ENCODE measurements at places on chromosomes 2 and 18.

- DNase-seq, result peak; percentile 29
These were observed 708 bp upstream of the RPIA start for GRCh38 chr2:88690591-88691338.

GRCh38 chr2:241035142-241035817, 36.9 kb downstream of the SNED1 start:
- no peak for DNase-seq

DNA sequence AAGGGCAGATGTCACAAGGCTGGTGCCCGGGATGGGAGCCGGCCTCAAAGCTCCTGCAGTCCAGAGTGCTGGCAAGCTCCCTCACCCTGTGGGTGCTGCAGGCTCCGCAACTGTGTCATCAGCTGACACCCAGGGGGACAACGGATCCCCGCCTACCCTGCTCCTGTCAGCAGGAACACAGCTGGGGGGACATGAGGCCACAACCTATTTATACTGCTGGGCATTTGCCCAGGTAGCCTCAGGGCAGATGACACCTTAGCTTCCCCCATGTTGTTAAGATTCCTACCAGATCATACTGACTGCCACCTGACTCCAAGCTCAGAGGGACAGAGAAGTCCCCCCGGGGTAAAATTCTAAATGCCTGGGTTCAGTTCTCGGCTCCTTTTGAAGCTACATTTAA, 1.2 kb downstream of the ANKRD23 start:
- DNase-seq, result no peak

- no peak for DNase-seq
These were observed 658.4 kb upstream of the FSHR start for GRCh38 chr2:49812730-49813129.

- no peak for DNase-seq
These were observed 354.4 kb downstream of the MYCN start for GRCh38 chr2:16294791-16295190.

GRCh38 chr2:44802777-44803424, 138.6 kb upstream of the SIX3 start:
- DNase-seq, result no peak

- peak; percentile 3 for DNase-seq
These were observed 242.6 kb downstream of the PHLPP1 start for GRCh38 chr18:62957885-62958472.

DNA sequence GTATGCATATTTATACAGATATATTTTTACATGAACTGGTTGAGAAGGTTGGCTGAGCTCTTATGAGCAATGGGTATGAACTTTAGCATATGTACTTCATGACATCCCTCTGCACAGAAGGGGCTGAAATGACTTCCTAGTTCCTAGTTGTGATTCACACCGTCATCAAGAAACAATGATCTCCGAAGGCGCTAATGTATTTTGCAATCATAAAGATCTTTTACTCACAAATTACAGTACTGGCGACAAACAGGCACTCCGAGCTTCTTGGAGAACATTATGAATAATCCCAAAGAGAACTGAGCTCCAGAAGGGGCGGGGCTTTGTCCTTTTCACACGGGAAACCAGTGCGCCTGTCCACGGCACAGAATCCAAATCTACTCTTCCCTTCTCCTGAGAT, 18.1 kb downstream of the BCL2 start:
- DNase-seq, result no peak

DNA sequence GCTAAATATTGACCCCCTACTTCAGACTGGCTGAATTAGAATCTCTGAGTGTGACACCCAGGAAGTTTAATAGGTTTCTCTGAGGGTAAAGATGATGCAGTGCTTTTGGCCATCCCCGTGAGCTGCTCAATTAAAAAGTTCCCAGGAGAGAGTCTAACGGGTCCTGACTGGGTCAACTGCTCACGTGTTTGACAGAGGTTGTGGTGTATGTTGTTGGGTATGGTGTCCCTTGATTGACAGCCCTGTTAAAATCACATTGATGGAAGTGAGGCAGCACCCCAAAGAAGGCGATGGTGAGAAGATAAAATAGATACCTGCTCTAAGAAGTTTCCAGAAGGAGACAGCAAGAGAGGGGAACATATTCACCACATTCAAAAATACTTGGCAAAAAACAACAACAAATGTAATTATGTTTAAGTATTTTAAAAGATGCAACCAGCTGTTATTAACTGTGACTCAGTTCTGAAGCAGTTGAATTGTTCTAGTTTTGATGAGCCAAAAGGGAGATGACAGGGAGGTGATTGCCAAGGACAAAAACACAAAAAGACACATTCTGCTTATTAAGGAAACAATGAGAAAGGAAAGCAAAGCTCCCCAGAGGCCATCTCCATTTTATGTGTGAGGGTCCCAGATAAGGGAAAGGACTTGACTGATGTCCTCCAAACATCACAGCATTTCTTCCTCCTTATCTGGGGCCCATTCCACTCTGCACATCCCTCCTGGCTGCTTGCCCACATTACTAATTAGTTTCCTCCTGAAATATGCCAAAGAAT, 11.5 kb upstream of the GMCL1 start:
- DNase-seq, result no peak

DNA sequence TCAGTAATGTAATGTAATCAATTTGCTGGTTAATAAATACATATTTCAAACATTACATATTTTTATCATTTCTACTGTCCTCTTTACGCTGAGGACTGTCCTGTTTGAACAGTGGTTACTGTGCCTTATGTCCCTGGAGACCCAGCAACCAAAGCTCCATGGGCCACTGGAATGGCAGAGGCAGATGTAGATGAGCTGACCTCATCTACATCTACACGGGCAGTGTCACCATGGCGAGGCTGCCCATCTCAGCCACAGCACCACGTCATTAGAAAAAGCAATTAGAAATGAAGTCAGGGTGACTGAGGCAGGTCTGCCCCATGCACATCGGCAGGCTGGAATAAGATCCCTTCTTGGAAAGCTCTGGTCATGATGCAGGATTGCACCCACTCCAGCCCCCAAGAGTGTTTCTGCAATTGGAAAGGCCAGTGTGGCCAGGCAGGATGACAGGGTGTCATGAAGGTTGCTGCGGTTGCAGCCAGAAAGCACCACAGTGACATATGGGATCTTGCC, 237.5 kb downstream of the NDUFA10 start:
- DNase-seq, result no peak

GRCh38 chr2:219912491-219912921, 285.1 kb downstream of the SLC4A3 start:
- no peak for DNase-seq

DNA sequence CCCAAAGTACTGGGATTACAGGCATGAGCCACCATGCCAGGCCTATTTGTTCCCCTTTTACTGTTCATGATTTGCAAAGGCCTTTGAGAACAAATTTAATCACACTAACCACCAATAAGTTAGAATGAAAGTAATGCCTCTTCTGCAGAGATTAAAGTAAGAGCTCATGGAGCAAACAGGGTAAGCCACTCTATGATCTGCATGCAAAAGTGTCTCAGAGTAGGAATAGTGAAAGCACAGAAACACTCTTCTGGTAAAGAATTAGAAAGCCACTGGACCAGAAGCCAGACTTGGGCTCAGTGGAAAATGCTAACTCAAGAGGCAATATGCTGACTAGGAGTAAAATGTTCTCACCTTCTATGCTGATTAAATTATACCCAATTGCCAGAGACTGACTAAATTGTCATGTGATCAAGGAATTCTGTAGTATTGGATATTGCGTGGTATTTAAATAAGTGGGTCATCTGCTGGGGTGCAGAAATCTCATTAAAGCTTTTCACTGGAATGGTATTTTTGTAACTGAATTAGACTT, 235.3 kb upstream of the ERBB4 start:
- no peak for DNase-seq

DNA sequence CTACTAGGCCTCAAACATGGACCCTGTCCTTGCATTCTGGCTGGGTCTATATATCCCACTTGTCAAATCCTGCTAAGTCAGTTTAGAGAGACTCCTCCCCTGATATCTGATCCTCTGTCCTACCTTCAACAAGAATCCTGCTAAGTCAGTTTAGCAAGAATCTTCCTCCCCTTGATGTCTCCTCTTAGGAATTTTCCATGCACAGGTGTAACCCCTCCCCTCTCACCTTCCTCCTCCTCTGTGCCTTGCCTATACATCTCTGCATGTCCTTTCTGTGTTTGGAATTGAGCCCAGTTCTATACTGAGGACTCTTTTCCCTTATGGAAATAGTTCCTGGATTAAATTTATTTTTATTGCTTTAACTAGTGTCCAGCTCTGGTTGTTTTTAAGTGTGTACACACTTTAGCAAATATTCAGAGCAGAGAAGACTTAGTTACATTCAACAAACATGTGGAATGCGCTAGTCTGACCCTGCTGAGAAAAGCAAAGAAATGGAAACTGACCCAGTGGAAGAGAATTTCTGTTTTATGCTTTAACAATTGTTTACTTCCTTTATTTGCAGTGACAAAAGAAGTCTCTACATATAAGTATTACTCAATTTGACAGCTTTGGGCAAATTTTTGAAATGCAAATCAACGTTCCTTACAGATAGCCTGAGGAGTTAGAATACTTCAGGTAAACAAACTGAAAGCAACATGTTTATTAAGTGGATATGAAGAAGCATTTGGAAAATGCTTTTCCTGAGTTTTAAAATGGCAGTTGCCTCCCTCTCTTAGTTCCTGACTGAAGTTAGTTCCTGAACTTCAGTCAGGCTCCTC, 80.6 kb downstream of the RIT2 start:
- no peak for DNase-seq

- DNase-seq, result no peak
These were observed 352.5 kb downstream of the ARHGAP15 start for GRCh38 chr2:143481733-143482132.

DNA sequence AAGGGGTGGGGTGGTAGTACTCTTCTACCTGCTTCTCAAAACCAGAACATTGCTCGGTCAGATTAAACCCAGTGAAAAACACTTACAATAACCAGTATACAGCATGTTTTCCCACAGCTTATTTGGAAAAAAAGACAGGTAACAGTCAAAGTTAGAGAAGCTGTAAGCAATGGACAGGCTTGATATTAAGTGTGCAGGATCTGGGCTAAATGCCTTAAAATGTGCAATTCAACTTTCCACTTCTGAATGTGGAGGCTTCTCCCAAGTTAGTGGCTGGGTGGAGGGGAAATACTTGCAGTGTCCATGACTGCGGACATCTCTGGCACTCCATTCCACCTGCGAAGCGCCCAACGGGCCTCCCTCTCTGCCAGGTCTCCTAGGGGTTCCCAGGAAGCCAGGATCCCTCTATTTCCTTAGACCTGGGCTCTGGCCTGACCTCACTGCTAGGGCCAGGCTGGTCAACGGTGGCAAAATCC, 5.3 kb downstream of the ZEB2 start:
- DNase-seq, result no peak

- DNase-seq, result no peak
These were observed 1215.2 kb upstream of the TMEFF2 start for GRCh38 chr2:193409951-193410350.

GRCh38 chr2:128405981-128406613, 87.4 kb upstream of the HS6ST1 start:
- DNase-seq, result no peak

Data from stimulated activated CD4-positive, alpha-beta T cell treated with anti-CD3 and anti-CD28 coated beads, Interleukin-15, amount 100 ng/mL, for 1 hour (primary cell).